ENCODE measurements at places on chromosomes 5 and 9. TPM values are rescaled to one million over a fixed set of nuclear protein-coding genes. Genes with fewer than 3 reads are reported as not detected.
A peak's percentile ranks its signal among the peaks of the same experiment; 100 is the strongest.

DNA sequence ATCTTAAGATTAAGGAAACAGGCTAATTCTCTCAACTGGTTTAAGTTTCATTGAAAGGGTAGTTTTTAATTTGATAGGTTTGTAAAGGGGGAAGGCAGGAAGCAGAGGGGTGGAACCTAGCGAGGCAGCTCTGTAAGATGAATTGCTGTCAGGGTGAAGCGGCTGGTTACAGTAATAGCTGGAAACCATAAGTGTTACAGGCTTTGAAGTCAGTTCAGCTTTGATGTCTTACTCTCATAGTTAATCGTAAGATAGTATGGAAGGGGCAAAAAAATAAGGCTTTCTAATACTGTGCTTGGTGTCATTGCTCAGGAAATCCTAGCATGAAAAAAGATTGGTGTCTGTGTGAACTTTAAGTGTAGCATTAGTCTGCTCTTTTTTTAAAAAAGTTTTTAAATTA, 20.3 kb downstream of the POU5F2 start:
- no peak for DNase-seq

- no peak for DNase-seq
Measured at GRCh38 chr5:84130006-84130580, 254.6 kb downstream of the EDIL3 start.

DNA sequence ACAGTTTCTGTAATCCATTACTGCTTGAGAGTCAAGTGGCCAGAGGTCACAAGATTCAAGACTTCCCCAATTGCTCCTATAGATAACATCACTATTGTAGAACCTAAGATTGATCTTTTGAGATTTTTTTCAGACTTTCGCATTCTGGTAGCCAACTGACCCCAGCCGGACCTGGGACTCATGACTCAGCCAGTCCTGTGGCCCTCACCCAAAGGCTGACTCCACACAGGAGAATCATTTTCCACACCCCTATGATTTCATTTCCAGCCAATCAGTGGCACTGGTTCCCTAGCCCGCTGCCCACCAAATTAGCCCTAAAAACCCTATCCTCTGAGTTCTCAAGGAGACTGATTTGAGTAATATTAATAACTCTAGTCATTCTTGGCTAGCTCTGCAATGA, 36.2 kb downstream of the TARS1 start:
- peak; percentile 26 for DNase-seq

- peak; percentile 89 for DNase-seq
Measured at GRCh38 chr9:124259158-124259808, 1.5 kb downstream of the NEK6 start.

DNA sequence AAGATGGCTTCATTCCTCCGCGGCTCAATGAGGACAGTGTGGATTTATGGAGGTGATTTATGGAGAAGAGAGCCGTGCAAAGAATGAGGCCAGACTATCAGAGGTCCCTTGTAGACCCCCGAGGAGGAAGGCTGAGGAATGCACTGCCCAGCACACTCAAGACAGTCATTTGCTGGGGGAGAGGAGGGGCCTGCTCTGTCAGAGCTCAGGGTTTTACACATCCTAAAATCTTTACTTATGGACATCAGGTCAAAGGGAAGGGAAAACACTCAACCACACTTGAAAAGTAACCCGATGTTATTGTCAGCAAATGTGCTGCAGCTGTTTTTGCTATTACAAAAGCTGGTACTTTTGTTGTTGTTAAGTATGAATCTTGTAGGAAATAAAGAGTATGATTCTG, 289.5 kb downstream of the SLIT3 start:
- no peak for DNase-seq

DNA sequence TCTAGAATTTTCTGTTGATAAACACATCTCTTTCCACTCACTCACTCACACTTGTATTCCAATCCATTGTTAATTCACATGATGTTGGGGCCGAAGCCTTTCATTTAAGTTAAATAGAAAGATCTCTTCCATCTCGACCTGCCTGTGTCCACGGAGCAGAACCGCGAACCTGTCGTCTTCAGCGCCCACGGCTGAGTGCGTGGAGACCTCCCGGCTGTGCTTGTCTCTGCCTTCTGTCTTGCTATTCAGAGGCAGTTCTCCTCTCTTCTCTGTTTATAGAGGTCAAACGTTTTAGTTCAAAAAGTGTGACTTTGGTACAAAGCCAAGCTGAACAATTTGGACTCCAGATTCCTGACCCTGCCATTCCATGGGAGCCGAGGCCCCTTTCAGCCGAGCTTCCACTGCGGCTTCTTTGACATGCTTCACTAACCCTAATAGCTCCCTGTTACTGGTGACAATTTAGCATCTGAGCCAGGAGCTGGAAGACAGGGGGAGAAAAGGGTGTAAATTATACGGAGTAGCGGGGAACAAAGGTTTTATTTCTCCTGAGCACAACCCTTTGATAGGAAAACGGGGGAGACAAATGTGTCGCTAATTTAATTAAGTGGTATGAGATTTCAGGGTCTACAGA, 314.4 kb upstream of the IRX4 start:
- no peak for DNase-seq

DNA sequence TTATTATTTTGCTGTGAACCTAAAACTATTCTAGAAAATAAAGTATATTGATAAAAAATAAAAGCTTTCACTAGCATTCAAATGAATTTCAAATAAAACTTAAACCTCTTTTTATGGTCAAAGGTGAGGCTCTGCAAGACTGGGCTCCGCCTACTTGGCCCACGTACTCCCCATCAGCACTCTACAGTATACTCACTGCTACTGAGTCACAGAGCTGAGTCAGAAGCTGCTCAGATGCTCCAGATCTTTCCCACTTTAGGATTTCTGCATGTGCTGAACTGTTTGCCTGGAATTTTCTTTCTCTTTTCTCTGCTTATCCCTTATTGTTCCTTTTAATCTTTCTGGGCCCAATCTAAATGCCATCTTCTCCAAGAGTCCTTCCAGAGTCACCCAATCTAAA, 331.9 kb upstream of the CCNG1 start:
- peak; percentile 20 for DNase-seq

- peak; percentile 31 for DNase-seq
Measured at GRCh38 chr9:2758898-2759510, 41.7 kb downstream of the KCNV2 start.

DNA sequence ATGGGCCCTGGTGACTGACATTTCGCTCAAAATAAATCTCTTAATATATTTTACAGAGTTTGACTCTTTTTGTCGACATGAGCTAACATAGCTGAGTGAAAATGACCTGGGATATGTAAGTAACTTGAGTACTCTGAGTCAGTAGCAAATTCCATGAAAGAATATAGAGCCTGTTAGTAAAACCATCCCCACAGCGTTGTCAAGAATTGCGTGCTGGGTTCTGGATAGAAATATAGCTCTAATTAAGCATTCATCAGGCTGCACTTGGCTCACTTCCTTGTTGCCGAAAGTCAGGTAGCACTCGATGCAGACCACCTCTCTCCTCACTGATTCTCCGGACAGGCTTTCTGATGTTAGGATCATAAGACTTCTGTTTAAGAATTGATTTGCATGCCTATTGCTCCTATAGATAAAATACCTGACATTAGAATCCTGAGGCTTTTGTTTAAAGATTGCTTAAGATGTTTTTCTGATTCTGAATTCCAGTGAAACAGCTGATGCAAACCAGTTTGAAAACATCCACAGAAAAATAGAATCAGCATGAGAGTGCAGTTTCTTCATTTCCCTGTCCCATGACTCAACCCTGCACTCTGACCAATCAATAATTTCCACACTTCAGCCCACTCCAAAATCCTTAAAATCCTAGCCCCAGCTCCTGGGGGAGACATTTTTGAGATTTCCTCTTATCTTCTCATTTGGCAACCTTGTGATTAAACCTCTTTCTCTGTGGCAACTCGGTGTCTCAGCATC, 310.6 kb downstream of the DIRAS2 start:
- DNase-seq = peak; percentile 39

DNA sequence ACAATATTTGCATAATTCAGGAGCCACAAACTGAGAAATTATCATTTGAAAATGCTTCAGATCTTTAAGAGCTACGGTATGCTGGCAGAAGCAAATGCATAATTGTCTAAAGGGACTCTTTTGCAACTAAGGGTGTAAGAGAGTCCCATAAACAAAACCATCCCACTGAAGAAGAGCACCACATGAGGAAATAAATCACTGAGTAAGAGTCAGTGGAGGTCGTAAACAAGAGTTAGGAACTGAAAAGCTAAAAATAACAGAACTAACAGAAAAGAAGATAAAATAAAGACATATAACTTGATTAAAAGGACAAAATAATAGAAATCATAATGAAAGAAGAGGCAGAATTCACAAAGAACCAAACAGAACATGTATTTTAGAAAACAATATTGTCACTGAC, 3.5 kb upstream of the SMC2 start:
- DNase-seq = no peak

DNA sequence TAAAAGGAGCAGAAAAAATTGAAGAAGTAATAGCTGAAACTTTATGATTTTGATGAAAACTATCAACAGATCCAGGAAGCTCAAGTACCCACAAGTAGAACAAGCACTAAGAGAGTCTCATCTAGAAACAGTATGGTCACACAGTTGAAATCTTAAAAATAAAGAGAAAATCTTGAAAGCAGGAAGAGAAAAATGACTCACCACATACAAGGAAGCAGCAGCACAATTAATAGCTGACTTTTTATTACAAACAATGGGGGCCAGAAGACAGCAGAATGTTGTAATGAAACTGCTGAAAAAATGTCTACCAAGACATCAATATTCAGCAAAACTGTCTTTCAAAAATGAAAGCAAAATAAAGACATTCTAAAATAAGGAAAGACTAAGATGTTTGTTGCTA, 1108.3 kb upstream of the DMAC1 start:
- DNase-seq = no peak

DNA sequence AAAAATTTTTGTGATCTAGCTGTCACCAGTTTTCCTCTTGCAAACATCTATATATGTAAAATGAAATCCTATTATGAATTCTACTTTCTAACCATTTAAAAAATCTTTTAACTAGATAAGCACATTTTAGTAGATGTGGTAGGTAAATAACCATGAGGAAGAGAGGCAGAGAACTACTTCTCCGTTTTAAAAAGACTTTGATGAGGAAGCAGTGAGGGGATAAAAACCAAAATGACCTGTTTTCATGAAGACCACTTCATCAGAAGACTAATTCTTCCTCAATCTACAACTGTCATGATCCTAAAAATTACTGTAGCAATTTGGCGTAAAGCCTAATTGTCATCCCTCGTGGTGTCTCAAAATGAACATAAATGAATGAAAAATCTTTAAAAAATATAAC, 15.7 kb upstream of the ERBIN start:
- DNase-seq = no peak

DNA sequence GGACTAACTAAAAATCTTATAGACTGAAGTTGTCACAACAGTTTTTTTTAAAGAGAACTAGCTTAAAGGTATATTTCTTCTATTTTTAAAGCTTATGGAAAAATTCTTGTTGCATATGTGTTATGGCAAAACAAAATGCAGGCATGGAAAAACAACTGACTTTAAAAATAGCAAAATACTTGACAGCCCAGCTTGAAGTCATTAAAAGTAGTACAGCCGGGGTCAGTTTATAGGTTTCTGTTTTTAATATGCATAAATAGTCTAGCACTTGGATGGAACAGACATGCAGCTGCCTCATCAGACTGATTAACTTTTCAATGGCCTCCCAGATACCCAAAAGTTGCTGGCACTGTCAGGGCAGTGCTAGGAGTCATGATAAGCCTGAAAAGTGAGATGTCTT, 22.3 kb upstream of the ARL15 start:
- no peak for DNase-seq

- DNase-seq = peak; percentile 27
Measured at GRCh38 chr5:119287547-119288111, 68.2 kb upstream of the TNFAIP8 start.

DNA sequence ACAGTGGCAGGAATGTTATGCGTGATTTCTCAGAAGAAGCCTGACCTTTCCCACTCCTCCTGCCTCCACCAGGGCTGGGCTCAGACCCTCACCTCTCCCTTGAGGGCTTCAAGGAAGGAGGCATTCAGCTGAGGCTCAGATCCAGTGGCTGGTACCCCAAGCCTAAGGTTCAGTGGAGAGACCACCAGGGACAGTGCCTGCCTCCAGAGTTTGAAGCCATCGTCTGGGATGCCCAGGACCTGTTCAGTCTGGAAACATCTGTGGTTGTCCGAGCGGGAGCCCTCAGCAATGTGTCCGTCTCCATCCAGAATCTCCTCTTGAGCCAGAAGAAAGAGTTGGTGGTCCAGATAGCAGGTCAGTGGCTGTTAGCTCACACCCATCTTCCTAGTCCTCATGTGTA, 9.9 kb downstream of the BTNL9 start:
- DNase-seq = no peak

- no peak for DNase-seq
Measured at GRCh38 chr5:154782812-154783592, 27.8 kb downstream of the LARP1 start.

GRCh38 chr5:31702712-31703111, 63.8 kb downstream of the PDZD2 start:
- DNase-seq = peak; percentile 11

- DNase-seq = no peak
Measured at GRCh38 chr9:123536455-123536868, 180.5 kb downstream of the CRB2 start.

GRCh38 chr5:40266952-40267351, 412.8 kb upstream of the PTGER4 start:
- DNase-seq = no peak

- peak; percentile 84 for DNase-seq
Measured at GRCh38 chr5:74766418-74766848, 484 bp downstream of the GFM2 start.

GRCh38 chr5:53368966-53369605, 111.3 kb upstream of the FST start:
- peak; percentile 25 for DNase-seq

DNA sequence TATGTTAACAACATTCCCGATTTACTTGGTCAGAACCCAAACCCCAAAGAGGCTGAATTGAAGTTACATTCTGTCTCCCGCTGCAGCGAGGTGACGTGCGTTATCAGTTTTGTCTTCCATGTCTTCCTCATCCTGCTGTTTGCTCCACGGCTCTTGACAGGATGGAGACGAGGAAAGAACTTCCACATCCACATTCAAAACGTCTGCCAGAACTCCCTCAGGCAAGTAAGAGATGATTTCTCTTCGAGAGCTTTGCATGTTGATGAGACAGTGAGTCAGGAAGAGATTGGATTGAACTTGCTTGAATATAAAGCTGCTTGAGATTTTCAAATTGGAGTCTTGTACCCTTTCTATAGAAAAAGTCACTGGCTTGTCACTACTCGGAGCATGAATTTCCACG, 242.6 kb downstream of the AUH start:
- peak; percentile 81 for DNase-seq

Gene OTULINL
- 0.23 TPM for polyA plus RNA-seq

Gene NDST1
- polyA plus RNA-seq = 41.3 TPM

Gene PCDHGA5
- 0.35 TPM for polyA plus RNA-seq

Gene FOXD4L4
- polyA plus RNA-seq = not detected

Gene GLDC
- polyA plus RNA-seq = 0.48 TPM

Gene ZFP2
- 0.74 TPM for polyA plus RNA-seq

Gene ABLIM3
- 11.4 TPM for polyA plus RNA-seq

Gene DYNC2I2
- polyA plus RNA-seq = 60.8 TPM

Gene LRRC70
- polyA plus RNA-seq = 0.10 TPM

Gene TEX48
- polyA plus RNA-seq = not detected

Gene CARTPT
- polyA plus RNA-seq = not detected

Gene NUTM2F
- polyA plus RNA-seq = not detected

Gene GALNT12
- 0.74 TPM for polyA plus RNA-seq

Gene DMRT3
- not detected for polyA plus RNA-seq

Gene BTF3
- polyA plus RNA-seq = 602 TPM

Gene FAXDC2
- polyA plus RNA-seq = 5.4 TPM

Gene PHYHD1
- 8.6 TPM for polyA plus RNA-seq

Data from GM23248 (cell line).